ENCODE measurements at places on chromosomes 13 and 19. TPM values are rescaled to one million over a fixed set of nuclear protein-coding genes. Genes with fewer than 3 reads are reported as not detected.

Gene APOC4
- not detected for total RNA-seq

Gene KDELR1
- 207 TPM for total RNA-seq

Gene ZNF709
- total RNA-seq: 5.8 TPM

Gene GFY
- total RNA-seq: not detected

Gene CEACAM4
- total RNA-seq: not detected

Gene PLPPR3
- total RNA-seq: 129 TPM

Gene UQCR11
- 171 TPM for total RNA-seq

Gene GPC6
- 50.3 TPM for total RNA-seq

Gene MRPL54
- 38.6 TPM for total RNA-seq

Gene PRSS57
- total RNA-seq: not detected

Gene ZNF304
- 11.8 TPM for total RNA-seq

Gene MYH14
- total RNA-seq: 65.9 TPM

Gene ZIK1
- 12.9 TPM for total RNA-seq

Gene USHBP1
- 0.38 TPM for total RNA-seq

GRCh38 chr13:104320446-104320845 is 1254.2 kb upstream of the SLC10A2 start:
- H3K36me3 ChIP-seq: no peaks in the 10 kb centered on the region
- H3K27ac ChIP-seq: no peak overlapping the region
- H3K4me3 ChIP-seq: no peak overlapping the region

GRCh38 chr13:35866801-35867200 is 264.4 kb downstream of the DCLK1 start:
- peaks cover 42% of the 10 kb centered on the region for H3K27me3 ChIP-seq
- H3K27ac ChIP-seq: no peak overlapping the region
- no peak for DNase-seq
- H3K36me3 ChIP-seq: no peaks in the 10 kb centered on the region
- no peak overlapping the region for H3K4me3 ChIP-seq

GRCh38 chr19:6721773-6722172 is 1.3 kb upstream of the C3 start:
- H3K27me3 ChIP-seq: peaks cover 11% of the 10 kb centered on the region
- H3K36me3 ChIP-seq: no peaks in the 10 kb centered on the region
- H3K4me1 ChIP-seq: peaks cover 20% of the 10 kb centered on the region
- H3K4me3 ChIP-seq: no peak overlapping the region

GRCh38 chr19:45368737-45369340 is 1.5 kb downstream of the ERCC2 start:
- DNase-seq: no peak
- no peaks in the 10 kb centered on the region for H3K27me3 ChIP-seq
- peak overlapping the region; percentile 55 for H3K4me3 ChIP-seq
- H3K4me1 ChIP-seq: peaks cover 6% of the 10 kb centered on the region
- H3K36me3 ChIP-seq: peaks cover 2% of the 10 kb centered on the region

- DNase-seq: no peak
- H3K27me3 ChIP-seq: no peaks in the 10 kb centered on the region
- no peak overlapping the region for H3K27ac ChIP-seq
- H3K36me3 ChIP-seq: peaks cover 4% of the 10 kb centered on the region
- peak overlapping the region; percentile 7 for H3K4me3 ChIP-seq
- H3K4me1 ChIP-seq: peaks cover 10% of the 10 kb centered on the region
Observed at GRCh38 chr19:1907563-1908363, 2.6 kb downstream of the ADAT3 start.

DNA sequence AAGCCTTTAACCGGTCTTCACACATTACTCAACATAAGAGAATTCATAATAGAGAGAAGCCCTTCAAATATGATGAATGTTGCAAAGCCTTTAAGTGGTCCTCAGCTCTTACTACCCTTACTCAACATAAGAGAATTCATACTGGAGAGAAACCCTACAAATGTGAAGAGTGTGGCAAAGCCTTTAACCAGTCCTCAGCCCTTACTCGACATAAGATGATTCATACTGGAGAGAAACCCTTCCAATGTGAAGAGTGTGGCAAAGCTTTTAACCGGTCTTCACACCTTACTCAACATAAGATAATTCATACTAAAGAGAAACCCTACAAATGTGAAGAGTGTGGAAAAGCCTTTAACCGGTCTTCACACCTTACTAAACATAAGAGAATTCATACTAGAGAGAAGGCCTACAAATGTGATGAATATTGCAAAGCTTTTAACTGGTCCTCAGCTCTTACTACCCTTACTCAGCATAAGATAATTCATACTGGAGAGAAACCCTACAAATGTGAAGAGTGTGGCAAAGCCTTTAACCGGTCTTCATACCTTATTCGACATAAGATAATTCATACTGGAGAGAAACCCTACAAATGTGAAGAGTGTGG is 36.4 kb downstream of the ZNF257 start:
- DNase-seq: no peak
- no peak overlapping the region for H3K27ac ChIP-seq
- H3K4me1 ChIP-seq: no peaks in the 10 kb centered on the region
- no peak overlapping the region for H3K4me3 ChIP-seq
- H3K27me3 ChIP-seq: no peaks in the 10 kb centered on the region

GRCh38 chr19:30387311-30388115 is 15.3 kb downstream of the ZNF536 start:
- DNase-seq: no peak
- peaks cover 52% of the 10 kb centered on the region for H3K27me3 ChIP-seq
- no peak overlapping the region for H3K4me3 ChIP-seq
- no peaks in the 10 kb centered on the region for H3K36me3 ChIP-seq

DNA sequence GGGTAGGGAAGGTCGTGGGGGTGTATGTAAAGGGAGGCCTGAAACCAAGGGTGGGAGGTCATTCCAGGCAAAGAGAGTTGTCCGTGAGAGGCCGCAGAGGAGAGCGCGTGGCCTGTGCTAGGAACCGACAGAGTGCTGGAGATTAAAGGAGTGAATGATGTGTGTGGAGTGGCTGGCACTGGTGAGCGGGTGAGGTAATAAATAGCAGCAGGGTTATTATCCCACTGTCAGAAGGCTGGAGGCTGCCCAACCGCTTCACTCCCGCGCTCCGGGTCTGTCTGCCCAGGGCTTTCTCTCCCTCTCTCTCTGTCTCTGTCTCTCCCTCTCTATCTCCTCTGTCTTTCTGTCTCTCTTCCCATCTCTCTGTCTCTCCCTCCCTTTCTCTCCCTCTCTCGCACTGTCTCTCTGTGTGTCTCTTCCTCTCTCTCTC is 17.4 kb downstream of the ZNF579 start:
- H3K27ac ChIP-seq: peak overlapping the region; percentile 71
- H3K27me3 ChIP-seq: peaks cover 15% of the 10 kb centered on the region
- H3K4me1 ChIP-seq: peaks cover 2% of the 10 kb centered on the region

DNA sequence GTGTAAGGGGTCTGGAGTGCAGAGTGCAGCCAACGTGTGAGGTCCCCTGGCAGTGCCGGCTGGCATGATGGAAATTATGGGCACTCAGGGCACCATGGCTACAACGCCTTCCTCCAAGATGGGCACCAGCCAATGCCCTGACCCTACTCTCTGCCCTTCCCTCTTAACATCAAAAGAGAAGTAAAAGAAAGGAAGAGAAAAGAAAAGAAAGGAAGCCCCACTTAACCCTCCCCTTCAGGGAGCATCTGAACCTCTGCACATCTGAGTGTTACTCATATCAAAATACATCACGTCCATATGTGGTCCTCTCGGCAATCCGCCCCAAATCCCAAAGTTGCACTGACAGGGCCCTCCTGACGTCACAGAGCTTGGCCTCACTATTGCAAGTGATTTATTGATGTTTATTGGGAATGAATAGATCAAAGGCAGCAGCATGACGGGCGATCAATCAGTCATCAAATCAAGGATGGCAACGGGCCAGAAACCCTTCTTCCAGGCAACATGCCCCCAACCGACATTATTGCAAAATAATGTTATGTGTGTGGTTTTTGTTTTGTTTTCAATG is 1.3 kb downstream of the TSHZ3 start:
- H3K36me3 ChIP-seq: no peaks in the 10 kb centered on the region
- peaks cover 27% of the 10 kb centered on the region for H3K27me3 ChIP-seq
- no peak for DNase-seq

DNA sequence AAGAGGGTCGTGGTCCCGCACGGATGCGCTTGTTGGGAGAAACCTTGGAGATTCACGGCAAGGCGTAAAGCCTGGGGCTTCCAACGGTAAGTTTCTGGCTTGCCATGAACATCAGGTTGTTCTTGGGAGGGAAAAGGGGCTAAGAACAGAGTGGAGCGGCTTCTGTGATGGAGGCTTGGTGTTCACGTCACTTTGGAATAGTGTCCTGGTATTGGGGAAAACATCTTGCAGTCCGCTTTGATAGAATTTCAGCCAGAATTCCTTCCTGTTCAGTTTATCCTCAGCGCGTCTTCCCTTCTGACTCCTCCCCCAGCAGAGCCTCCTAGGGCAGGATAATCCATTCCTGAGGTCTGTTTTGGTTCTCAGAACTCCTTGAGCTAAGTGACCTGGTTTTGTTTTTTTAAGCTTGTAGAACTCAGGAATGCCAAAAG is 2.0 kb downstream of the KCTD15 start:
- H3K27ac ChIP-seq: peak overlapping the region; percentile 77
- H3K4me3 ChIP-seq: peak overlapping the region; percentile 75

DNA sequence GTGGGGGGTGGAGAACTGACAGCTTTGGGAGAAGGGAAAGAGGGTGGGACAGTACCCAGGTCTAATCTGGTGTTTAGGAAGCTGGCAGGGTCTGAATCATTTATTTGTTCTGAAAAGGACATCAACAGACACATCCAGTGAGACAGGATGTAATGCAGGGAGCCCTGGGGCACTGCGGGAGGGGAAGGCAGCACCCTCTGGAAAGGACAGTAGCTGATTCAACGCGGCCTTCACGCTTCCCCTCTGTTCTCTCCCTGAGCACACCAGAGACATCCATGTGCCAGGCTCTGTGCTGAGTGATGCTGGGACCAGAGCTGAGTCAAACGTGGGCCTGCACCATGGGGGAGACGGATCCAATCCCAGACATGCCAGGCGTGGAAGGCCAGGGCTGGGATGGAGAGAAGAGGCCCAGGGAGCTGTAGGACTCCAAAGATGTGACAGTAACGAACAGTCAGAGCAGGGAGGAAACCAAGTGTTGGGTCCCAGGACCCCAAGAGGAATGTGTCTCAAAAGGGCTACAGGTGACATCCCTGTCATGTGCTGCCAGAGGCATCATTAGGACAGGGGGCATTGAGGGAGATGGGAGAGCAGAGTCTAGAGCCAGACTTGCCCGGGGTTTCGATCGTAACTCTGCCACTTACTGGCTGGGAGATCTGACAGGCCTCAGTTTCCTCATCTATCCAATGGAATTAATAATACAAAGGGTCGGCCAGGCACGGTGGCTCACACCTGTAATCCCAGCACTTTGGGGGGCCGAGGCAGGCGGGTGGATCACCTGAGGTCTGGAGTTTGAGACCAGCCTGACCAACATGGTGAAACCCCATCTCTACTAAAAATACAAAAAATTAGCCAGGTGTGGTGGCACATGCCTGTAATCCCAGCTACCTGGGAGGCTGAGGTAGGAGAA is 1.7 kb downstream of the ETFB start:
- H3K36me3 ChIP-seq: no peaks in the 10 kb centered on the region
- H3K4me3 ChIP-seq: peak overlapping the region; percentile 22
- no peaks in the 10 kb centered on the region for H3K27me3 ChIP-seq
- no peak for DNase-seq
- H3K4me1 ChIP-seq: peaks cover 38% of the 10 kb centered on the region
- H3K27ac ChIP-seq: peak overlapping the region; percentile 29

- peaks cover 21% of the 10 kb centered on the region for H3K36me3 ChIP-seq
- no peaks in the 10 kb centered on the region for H3K4me1 ChIP-seq
- H3K4me3 ChIP-seq: no peak overlapping the region
- no peak for DNase-seq
Observed at GRCh38 chr19:34347561-34348165, 17.3 kb upstream of the GPI start.

DNA sequence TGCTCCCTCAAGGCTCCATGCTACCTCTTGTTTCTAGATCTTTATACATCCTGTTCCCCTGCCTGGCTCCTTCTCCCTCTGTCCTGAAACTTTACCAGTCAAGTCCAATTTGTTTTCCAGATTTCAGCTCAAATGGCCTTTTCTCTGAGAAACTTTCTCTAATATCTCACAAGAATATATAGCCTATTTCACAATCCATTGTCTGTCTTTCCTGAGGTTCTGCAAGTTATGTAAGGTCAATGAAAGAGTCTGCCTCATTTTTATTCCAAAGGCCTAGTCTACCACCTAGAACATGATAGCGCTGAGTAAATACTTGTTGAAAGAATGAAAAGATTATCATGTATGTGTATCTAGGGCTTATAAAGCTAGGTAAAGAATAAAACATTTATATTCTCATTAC is 348.8 kb downstream of the SPRY2 start:
- H3K27ac ChIP-seq: peak overlapping the region; percentile 1
- peaks cover 1% of the 10 kb centered on the region for H3K36me3 ChIP-seq
- H3K4me3 ChIP-seq: no peak overlapping the region

All from progenitor cell of endocrine pancreas (in vitro differentiated cells).